AG09309 (cell line): ENCODE measurements at places on chromosomes 5 and 9.

GRCh38 chr9:129211686-129212085, 33.6 kb upstream of the IER5L start:
- DNase-seq: no peak

GRCh38 chr9:134007150-134007549, 15.0 kb upstream of the VAV2 start:
- DNase-seq: no peak

GRCh38 chr9:14066831-14067230, 247.1 kb downstream of the NFIB start:
- no peak for DNase-seq

DNA sequence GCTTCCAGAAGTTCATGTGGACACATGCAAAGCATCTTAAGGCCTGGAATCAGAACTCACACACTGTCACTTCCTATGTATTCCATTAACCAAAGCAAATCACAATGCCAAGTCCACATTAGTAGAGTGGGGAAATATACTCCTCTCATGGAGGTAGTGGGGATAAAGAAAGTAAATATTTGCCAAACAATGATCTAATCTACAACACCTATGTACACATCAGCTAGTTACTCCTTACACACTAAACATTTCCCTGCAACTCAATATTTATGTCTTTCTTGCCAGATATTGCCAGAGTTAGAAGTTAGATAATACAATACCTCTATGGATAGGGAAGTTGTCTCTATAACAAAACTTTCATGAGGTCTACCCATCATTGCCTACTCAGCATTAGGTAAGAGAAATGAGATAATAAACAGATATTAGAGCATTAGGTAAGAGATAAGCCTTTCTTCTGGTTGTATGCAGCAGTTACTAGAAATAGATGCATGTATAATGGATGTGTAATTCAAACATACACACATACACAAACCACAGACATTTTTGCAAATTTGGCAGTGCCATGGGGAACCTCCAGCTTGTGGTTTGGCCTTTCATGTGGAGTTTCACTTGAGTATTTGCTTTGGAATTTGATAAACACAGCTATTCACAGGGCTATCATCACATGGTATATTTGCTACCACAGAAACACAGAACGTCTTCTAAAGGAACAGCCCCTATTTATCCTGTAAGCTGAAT, 196.5 kb downstream of the TLE1 start:
- peak; percentile 88 for DNase-seq

GRCh38 chr9:15778861-15779260, 226.0 kb downstream of the CCDC171 start:
- no peak for DNase-seq

DNA sequence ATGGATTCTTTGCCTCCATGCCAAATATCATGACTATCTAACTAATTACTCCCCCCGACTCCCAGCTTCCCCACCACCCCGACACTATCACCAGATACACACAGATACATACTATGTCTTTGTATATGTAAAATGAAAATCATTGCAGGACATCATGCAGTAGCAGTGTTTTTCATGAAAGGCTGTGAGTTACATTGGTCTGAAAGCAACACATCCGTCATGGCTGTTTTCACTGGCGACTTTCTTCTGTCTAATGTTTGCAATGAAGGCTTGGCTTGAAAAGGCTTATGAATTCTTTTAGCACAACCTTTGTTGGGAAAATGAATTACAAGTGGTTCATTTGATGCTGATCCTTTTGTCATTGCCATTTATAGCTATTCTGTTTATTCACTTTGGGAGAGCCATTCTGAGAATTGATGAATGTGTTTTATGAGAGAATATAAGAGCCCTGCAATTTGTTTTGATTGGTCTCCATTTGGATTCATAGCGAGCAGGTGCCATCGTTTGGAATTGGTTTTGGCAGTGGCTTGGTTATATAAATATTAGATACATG, 103.4 kb downstream of the PIP5K1B start:
- DNase-seq: no peak

- no peak for DNase-seq
These were observed 105.2 kb upstream of the RAI14 start for GRCh38 chr5:34550964-34551363.

DNA sequence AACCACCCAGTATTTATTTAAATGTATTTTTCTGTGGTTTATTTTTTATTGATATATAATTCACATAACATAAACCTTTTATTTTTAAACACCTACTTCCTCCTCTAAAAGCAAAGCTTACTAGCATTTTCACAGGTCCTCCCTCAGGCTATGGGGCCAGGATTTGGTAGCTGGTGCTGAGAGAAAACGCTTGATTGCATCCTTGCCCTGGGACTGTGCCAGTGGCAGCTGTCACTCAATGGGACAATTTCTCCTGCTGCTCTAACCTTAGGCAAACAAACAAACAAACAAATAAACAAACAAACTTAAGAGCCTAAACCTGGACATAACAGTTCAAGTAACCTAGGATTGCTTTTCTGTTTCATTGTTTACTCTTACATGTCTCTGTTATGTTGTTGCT, 102.7 kb downstream of the FOCAD start:
- DNase-seq: no peak

- DNase-seq: no peak
These were observed 464 bp downstream of the CEMIP2 start for GRCh38 chr9:71767776-71768321.

DNA sequence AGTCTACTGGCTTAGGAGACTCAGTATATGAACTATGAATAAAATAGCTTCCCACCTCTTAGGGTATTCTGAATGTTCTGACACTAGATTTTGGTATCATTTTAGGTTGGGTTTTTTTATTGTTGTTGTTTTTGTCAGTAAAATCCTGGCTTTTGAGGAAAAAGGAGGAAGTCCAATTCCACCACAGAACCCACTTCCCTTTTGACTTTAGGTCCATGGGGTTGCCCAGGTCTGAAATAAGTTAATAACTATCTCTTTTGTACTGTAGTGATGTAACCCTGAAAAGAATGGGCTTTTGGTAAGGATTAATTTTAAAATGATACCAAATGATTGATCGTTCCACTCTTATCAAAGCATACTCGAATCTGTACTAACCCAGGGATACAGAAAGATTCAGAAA, 29.1 kb upstream of the IL12B start:
- DNase-seq: no peak

- DNase-seq: no peak
These were observed 33.6 kb downstream of the FYB1 start for GRCh38 chr5:39185761-39186160.

DNA sequence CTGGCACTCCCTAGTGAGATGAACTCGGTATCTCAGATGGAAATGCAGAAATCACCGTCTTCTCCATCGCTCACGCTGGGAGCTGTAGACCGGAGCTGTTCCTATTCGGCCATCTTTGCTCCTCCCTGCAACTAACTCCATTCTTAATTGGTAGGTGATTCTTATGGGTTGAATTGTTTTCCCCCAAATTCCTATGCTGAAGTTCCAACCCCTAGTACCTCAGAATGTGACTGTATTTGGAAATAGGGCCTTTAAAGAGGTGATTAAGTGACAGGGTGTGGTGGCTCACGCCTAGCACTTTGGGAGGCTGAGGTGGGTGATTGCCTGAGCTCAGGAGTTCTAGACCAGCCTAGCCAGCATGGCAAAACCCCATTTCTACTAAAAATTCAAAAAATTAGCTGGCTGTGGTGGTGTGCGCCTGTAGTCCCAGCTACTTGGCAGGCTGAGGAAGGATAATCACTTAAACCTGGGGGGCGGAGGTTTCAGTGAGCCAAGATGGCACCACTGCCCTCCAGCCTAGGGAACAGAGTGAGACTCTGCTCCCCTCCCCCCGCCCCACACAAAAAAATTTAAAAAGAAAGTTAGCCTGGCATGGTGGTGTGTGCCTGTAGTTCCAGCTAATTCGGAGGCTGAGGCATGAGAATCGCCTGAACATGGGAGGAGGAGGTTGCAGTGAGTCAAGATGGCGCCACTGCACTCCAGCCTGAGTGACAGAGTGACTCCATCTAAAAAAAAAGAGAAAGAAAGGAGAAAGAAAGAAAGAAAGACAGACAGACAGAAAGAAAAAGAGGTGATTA, 25.2 kb upstream of the FOCAD start:
- DNase-seq: no peak

GRCh38 chr5:39816156-39816845, 391.5 kb upstream of the DAB2 start:
- no peak for DNase-seq

GRCh38 chr5:78958672-78959445, 26.3 kb downstream of the ARSB start:
- DNase-seq: no peak

- DNase-seq: no peak
These were observed 19.4 kb downstream of the NR2F1 start for GRCh38 chr5:93602241-93603077.

DNA sequence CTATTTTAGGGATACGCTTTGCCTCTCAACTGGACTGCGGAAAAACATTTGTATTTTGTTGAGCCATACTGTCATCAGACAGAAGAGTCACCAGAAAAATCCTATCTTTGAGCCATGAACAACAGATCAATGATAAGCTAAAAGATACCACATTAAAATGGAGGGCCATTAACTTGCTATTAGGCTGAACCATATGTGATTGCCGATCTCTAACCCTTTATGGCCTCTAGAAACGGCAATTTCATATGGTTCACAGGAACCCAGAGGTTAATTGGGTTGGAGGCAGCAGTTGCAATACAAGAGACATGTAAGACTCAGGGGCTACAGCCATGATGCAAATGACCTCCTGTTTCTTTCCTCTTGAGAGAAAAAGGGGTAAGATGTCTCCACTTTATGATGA, 69.8 kb downstream of the MYO10 start:
- no peak for DNase-seq

- DNase-seq: no peak
These were observed 7.4 kb upstream of the ADAM19 start for GRCh38 chr5:157582731-157583620.

DNA sequence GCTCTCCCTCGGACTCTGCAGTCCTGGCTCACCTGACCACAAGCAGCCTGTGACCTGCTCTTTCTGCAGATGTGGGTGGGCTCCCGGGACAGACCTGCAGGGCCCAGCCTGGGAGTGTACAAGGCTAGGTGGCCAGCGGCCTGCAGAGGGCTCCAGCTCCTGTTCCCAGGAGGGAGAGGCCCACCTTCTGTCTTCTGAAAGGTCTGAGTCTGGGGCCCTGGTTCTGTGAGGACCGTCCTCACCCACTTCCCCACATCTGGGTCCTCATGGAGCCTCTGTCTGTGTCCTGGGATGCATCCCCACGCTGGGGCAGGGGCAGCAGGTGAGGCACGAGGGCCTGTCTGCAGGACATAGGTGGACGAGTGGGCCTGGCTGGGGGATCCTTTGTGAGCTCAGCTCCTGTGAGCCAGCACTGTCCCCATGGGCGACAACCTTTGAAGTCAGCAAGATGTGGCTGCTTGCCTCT, 43.7 kb downstream of the PHF2 start:
- DNase-seq: no peak

DNA sequence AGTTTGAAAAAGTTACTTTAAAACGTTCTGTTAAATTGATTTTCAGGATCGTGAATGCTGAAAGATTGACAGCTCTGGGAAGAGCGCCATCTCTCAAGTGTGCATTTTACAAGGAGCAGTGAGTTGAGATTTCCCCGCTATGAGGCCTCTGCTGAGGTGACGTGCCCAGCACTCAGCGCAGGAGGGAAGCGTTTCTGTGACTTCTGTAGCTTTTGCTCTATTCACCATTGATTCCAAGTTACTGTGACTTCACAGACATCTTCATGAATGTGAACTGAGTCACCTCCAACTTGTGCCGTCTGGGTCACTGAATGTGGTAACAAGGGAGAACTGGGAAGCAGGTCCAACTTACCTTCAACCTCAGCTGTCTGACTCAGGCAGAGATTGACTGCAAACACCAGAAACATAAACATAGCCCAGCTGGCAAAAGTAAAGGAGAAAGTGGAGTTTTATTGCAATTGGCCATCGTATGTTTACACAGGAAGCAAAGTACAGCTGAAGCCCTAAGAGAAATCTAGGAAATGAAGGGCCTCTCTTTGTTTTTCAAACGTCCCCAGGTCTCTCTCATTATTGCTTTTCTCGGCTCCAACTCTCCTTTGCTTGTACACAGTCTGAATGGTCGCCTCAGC, 428.8 kb upstream of the CLINT1 start:
- peak; percentile 18 for DNase-seq

GRCh38 chr9:106941916-106942315, 79.0 kb downstream of the ZNF462 start:
- no peak for DNase-seq

DNA sequence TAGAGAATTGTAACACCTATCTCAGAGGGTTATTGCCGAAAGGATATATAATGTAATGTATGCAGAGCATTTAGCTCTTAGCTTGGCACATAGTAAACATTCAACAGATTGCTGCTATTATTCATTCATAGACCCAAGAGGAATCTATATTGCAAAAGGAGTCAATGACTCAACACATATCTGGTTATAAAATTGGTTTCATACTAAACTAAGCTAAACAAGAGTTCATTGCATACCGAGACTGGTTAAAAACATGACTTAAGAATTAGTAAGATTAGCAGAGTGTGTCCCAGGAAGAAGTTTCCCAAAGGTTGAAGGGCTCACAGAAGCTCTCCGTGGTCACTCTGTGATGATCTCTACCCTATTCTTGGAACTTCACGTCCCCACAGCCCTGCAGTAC, 339.6 kb upstream of the CCNH start:
- no peak for DNase-seq

DNA sequence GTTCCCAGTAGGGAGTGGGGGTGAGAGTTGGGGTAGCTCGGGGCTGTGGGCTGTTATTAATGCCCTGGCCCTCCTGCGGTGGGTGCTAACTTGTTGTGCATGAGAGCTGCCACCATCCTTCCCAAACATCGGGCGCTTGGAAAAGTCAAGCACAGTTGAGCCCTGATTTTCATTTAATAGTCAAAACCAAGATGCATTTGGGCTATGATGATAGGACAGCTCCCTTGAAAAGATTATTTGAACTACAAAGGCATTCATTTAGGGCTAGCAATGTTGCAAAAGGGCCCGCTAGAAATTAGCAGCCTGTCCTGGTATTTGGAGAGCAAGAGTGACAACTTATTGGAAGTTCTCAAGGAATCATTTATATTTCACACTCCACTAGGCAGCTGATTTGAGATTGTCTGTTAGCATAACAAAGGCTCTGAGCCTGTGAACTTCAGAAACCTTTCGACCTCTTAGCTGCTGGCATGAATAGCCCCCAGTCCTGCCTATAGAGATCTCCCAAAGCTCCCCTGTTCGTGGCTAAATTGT, 128.2 kb upstream of the TMEM161B start:
- no peak for DNase-seq

- DNase-seq: no peak
These were observed 83.3 kb downstream of the DAPK1 start for GRCh38 chr9:87580941-87581438.

DNA sequence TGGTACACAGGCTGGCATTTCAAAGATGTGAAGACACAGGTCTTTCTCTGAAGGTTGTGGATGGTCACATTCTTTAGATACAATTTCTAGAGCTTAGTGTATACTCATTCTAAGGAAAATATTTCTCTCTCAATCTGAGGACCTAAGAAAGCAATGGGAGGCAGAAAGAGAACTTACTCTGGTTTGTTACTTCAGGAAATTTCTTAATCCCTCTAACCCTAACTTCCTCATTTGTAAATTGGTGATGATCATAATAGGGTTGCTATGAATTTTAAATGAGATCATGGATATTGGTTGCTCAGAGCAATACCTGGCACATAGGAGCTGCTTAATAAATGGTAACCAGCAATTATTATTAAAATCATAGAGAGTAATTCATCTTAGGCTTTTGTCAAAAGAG, 22.1 kb downstream of the FAM170A start:
- DNase-seq: no peak
